ENCODE measurements at places on chromosomes 4 and X. TPM values are rescaled to one million over a fixed set of nuclear protein-coding genes. Genes with fewer than 3 reads are reported as not detected.

Gene OTC
- not detected for total RNA-seq

Gene JCHAIN
- total RNA-seq: 0.30 TPM

Gene MAGEA3
- total RNA-seq: not detected

Gene PDE5A
- total RNA-seq: 7.6 TPM

Gene THAP6
- 10.6 TPM for total RNA-seq

Gene ARHGAP36
- total RNA-seq: 0.15 TPM

DNA sequence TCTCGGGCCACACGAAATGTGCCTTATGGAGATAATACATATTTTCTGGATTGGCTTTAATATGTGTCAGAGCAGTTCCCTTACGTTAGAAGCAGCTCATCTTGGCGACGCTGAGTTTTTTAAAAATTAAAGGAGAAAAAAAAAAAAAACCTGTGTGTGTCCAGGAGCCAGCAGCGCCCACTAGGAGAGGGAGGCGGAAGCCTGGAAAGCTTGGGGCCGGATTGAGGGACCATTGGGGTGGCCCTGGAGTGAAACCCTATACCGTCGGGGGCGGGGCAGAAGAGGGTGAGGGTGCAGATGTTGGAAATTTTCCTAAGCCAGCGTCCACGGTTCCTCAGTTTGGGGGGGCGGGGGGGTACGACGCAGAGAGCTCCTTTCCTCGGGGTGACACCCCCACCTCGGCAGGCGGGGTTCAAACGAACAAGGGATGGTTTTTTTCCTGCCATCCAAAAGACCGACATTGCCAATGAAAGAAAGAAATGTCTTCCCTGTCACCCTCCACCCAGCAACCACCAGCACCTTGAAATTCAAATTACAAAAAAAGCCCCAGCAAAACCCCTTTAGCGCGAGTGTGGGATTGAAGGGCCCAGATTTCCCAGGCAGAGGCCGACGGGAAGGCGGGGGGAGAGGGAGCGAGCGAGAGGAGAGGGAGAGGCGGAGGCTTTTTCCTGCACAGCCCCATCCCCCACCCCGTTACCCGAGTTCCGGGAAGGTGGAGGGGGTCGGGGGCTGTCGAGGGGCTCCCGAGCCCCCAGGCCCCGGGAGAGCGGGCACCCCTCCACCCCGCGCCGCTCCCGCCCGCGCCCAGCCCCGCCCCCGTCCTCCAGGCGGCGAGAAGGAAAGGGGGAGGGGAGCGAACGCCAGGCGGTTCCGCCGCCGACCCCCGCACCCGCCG is 859 bp downstream of the SMARCA1 start:
- DNase-seq: peak; percentile 22

GRCh38 chr4:188714501-188714900 is 575.3 kb downstream of the TRIML1 start:
- DNase-seq: no peak

DNA sequence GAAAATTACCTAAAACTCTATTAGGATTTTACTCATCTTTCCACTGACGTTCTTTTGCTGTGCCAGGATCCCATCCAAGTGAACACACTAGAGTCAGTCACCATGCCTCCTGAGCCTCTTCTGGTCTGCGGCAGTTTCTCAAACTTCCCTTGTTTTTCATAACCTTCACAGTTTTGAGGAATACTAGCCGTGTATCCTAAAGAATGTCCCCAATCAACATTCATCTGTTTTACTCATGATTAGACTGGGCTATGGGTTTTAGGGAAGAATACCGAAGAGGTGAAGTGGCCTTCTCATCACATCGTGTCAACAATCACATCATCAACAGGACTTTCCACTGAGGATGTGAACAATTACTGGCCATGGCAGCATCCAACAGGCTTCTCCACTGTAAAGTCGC is 4.8 kb downstream of the LRP2BP start:
- no peak for DNase-seq

DNA sequence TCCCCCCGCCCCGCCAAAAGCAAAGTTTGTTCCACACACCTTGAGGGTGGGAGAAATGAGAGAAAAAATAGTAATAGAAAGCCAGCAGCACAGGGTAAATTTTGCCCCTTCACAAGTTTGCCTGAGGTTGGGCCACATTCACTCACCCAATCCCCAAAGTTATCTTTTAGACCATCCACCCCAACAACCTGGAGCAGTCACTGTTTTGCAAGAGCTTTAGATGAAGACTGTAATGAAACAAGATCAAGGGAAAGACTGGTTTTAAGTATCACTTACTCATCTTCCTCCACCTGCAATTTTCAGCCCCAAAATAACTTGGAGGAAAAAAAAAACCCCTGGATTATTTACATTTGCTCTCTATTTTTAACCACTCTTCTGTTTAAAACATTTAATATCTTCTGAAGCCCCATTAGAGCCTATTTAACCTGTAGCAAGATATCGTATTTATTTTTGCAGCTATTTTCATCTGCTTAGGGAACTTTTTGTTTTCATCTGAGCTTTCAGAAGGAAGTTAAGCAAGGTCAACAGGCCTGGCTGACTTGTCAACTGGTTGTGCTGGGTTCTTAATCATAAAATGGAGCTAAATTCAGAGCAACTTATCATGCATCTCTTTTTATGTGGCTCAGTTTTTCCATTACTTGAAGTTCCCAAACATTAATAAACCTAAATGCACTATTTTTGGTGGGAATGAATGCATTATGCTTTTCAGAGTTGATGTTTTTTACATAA is 24.6 kb upstream of the TBL1X start:
- no peak for DNase-seq

- no peak for DNase-seq
Measured at GRCh38 chr4:94978904-94979303, 221.1 kb downstream of the BMPR1B start.

GRCh38 chr4:42655921-42656678 is 805 bp downstream of the ATP8A1 start:
- no peak for DNase-seq

- DNase-seq: no peak
Measured at GRCh38 chrX:74431797-74432196, 10.5 kb downstream of the SLC16A2 start.

DNA sequence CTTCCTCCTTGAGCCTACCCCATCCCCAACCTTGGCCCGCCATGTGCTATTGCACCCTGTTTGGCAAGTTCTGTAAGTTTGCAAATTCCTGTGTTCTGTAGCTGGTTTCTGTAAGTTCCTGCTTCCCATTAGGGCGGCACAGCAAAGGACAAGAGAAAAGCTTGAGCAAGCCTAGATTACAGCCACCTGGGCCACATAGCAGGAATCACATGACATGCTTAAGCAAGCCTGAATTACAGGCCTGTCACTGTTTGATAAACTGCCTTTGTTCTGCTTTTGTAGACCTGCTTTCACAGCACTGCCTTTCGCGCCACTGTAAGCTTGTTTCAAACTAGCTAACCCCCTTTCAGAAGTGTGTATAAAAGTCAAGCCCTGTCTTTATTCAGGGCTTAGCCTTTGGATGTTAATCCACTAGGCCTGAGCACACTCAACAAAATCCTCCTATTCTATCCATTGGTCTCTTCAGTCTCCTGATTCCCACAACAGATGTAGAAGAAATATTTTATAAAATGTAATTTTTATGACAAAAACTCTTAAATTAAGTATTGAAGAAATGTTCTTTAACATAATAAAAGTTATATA is 906.8 kb upstream of the NDST4 start:
- DNase-seq: no peak

GRCh38 chr4:98686847-98687246 is 28.4 kb upstream of the TSPAN5 start:
- DNase-seq: no peak

- DNase-seq: no peak
Measured at GRCh38 chrX:17725181-17725580, 12.1 kb upstream of the SCML1 start.

DNA sequence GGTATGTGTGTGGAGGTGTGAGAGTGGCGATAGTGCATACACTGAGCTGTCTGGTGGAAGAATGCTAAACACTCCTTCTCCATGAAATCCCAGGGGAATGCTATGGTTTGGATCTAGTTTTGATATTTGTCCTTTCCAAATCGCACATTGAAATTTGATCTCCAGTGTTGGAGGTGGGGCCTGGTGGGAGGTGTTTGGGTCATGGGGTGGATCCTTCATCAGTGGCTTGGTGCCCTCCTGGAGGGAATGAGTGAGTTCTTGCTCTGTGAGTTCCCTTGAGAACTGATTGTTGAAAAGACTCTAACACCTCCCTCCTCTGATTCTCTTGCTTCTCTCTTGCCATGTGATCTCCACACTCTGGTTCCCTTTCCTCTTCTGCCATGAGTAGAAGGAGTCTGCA is 114.1 kb upstream of the HHIP start:
- DNase-seq: no peak

GRCh38 chr4:33072298-33073089 is 2352.3 kb downstream of the PCDH7 start:
- DNase-seq: no peak

- DNase-seq: no peak
Measured at GRCh38 chr4:182770996-182771514, 146.1 kb downstream of the DCTD start.

- DNase-seq: no peak
Measured at GRCh38 chr4:21884615-21885014, 64.0 kb downstream of the KCNIP4 start.

Data from renal cortical epithelial cell (primary cell).